ELR (cell line): ENCODE measurements at places on chromosomes 5 and 9.

- peak; percentile 19 for DNase-seq
Observed at GRCh38 chr5:170554521-170555267, 50.9 kb downstream of the KCNIP1 start.

DNA sequence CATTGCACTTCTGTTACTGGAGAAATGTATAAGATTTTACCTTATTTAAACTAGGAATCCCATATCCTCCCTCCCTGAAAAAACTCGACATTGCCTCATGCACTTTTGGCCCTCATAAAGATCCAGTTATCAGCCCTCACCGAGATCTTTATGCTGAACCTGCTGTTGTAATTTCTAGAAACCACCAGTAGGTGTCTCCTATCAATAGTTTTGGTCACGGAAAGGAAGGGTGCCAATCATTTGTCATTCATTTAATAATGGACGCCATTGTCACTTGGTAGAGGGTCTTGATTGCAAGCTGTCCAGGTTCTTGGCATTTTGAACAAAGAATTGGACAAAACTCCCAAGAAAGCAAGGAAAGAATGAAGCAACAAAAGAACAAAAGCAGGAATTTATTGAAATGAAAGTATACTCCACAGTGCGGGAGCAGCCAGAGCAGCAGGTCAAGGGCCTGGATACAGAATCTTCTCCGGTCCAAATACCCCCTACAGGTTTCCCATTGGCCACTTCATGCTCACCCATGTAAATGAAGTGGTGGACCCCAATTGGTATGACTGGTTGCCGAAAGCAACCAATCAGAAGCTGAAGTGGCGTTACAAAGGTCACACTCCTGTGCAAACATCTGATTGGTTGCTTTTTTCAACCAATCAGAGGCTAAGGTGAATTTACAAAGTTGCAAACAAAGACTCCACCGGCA is 524.3 kb downstream of the PSAT1 start:
- DNase-seq = peak; percentile 67

DNA sequence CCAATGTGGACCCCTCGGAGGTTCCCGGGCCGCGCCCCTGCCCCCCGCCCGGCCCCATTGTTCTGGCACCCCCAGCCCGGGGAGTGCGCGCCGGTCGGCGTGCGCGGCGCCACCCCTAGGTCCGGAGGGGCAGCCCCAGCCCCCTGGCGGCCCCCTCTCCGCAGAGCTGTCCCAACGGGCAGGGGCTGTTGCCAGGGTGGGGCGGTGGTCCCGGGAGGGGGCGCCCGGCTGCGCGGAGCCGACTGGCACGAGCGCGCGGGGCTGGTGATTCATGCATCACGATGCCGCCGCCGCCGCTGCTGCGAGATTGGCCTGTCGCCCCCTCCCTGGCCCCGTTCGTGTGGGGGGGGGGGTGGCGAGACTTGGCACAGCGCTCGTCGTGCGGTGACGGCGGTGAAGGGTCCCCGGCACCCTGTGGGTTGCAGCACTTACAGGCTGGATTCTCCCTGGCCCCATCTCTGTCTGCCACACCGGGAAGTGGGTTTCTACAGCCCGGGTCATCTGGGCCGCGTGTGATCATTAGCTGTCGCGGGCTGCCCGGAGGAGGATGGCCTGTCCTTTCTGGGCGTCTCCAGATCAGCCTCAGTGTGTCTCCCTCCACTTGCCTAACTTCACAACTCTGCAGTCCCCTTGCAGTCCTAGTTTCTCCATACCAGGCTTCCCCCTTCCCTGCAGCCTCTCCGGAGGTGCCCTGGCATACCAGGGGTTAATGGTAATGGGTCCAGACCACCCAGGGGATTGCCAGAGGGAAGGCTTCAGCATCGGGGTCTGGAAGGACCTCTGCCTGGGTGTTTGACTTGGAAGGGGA is 858 bp downstream of the NCS1 start:
- DNase-seq = peak; percentile 60

DNA sequence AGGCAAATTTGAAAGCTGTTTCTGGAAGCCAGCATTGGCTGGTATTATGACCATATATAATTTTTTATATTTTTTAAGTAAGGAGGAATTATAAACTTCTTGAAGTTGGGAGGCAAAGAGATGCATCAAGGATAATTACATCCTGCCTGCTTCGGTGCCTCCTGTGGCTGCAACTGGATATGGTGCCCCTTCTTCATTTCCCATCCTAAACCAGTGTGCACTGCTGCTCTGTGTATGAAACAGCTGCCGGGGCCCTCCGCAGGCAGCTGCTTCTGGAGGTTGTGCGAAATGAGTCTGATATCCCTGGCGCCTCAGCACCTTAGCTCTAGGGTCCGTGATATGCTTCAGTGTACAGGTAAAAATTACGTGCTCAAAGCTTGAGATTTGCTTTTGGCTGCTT is 304.2 kb downstream of the ENC1 start:
- peak; percentile 35 for DNase-seq

DNA sequence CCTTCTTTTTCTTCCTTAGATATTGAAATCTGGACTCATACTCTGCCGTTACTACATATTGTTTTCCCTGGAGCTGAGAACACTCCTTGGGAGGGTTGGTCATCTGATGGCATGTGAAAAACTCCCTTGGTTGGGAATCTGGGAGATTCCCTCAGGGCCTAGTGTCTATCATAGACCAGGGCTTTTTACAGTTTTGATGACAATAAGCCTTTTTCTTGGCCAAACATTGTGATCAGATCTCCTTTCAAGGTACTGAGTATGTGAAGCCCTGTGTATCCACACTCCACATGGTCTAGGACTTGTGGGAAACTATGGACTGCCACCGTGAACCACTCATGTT is 32.9 kb downstream of the TMEM252 start:
- no peak for DNase-seq

- peak; percentile 86 for DNase-seq
Observed at GRCh38 chr5:171450423-171451331, 31.2 kb downstream of the FGF18 start.

DNA sequence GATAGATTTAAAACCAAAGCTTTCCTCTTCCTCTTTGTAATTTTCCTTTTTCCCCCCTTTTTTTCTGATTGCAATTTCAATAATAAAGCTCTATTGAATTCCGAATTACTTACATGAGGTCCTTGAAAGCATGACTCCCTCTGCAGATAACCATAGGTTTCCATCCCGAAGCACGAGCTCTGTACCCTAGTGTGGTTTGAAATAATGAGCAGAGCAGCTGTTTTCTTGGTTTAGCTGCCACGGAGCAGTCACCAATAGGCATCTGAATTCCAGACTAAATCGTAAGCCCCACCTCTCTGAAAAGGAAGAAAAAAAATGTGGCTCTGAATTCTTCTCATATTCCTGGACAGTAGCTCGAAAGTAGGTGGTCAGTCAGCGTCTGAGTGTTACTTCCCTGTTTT is 18.5 kb upstream of the GNE start:
- peak; percentile 87 for DNase-seq

DNA sequence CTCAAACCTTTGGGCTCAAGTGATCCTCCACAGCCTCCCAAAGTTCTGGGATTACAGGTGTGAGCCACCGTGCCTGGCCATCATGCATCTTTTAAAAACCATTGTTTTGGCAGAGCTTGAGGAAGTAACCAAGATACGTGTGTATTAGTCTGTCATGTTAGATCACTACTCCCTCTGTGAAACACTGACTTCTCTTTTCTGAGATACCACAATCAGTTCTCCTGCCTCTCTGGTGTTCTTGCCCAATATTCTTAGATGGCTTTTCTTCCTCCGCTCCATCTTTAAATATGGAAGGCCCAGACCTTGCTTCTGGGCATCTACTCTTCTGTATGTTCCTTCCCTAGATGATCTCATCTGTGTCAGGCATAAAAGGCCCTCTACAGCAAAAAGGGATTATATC is 14.2 kb upstream of the CCNB1 start:
- DNase-seq = no peak

DNA sequence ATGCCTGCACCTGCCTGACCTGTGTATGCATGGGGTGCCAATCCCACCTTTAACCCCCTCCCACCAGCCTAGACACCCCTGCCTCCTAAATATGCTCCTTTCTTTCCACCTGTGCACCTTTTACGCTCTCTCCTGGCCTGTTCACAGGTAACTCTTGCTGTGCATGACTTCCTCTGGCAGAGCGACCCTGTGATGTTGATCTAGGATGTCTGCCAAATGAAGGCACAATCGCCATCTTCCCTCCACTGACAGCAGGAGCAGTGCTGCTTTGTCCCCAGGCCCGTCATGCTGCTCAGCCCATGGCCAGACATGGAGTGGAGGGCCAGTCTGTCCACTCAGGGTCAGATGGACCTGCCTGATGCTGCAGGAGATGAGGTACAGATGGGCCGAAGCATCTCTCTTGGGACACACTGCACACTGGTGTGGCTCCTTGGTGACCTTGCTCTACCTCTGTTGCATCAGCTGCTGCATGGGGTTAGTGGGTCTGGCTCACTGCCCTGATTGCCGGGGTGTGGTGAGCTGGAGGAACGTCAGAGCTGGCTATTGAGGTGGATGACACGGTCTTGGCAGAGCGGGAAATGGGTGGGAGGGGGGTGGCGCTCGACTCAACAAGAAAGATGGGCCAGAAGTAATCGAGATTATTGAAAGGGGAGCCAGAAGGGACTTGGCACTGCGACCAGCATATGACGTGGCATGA is 101.7 kb upstream of the PITX1 start:
- DNase-seq = peak; percentile 60

DNA sequence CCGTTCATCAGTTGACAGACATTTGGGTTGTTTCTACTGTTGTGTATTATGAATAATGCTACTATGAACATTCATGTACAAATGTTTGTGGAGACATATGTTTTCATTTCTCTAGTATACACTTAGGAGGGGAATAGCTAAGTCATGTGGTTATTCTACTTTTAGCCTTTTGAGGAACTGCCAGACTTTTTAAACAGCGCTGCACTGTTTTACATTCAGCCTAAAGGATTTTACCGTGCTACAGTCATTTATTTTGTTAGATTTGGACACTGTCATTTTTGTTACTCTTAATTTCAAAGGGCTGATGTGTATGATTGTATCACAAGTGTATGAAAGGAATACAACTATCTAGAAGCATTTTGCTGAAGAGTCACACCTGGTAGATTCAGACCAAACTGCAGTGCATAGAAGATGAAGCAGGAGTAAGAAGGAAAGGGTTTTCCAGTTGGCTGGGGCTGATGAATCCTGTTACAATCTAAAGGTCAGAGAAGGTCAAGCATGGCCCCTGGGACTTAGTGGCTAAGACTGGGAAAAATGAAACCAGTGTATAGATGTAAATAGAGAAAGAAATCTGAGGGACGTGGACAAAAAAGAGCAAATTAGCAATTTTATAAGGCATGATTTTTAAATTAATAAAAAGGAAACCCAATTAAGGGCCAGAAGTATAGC is 509.7 kb downstream of the PSAT1 start:
- no peak for DNase-seq

- no peak for DNase-seq
Observed at GRCh38 chr5:176778921-176779465, 31.4 kb upstream of the UNC5A start.

DNA sequence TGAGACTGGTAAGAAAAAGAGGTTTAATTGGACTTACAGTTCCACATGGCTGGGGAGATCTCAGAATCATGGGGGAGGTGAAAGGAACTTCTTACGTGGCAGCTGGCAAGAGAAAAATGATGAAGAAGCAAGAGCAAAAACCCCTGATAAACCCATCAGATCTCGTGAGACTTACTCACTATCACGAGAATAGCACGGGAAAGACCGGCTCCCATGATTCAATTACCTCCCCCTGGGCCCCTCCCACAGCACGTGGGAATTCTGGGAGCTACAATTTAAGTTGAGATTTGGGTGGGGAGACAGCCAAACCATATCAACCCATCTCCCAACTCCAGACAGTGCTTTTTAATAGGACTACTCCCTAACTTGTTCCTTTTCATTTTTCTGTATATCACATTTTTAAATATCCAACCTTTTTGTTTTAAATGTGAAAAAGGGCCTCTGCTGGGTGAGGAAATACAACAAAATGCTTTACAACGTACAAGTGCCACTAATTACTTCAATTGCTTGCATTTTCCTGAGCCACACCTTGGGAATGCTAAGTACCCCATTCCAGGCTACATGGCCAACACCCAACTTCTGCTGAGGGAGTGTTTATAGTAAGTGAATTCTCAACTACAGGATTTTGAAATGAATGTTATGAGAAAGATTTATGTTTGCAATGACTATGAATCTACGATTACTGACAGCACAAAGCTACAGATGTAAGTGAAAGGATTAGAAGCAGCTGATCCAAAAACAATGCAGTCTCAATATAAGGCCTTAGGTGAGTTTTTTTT is 294.1 kb upstream of the CD180 start:
- DNase-seq = no peak

DNA sequence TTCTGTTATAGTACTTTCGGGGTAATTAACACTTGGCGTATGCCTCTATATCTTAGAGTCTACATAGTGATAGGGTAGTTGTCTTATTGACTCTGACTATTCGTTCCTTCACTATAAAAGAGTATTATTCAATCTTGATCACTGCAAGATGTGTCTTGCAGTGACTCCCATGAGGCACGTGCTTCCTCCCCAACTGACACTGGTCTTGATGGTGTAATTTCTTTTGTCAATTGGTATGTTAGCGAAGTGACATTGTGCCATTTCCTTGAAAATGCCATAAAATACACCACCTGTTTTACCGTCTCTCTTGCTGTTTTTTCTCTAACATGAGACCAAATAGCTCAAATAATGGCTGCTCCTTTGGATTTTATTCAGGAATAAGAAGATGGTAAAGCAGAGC is 1314.1 kb upstream of the CDH6 start:
- no peak for DNase-seq

DNA sequence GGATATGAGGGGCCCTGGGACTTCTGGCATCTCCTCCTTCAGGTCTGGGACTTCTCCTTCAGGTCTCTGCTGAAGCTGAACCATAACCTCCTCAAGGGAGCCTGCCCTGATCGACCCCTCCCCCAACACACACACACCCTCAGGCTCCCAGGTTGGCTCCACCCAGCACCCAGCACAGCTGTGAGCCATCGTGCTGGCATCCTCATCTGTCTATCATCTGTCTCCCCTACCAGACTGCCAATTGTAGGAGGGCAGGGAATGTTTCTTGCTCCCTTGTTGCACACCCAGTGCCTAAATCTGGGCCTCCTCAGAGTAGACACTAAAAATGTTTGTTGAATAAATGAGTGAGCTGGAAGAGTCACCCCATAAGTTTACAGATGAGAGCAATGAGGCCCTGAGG is 71.4 kb downstream of the LRSAM1 start:
- DNase-seq = peak; percentile 80

- no peak for DNase-seq
Observed at GRCh38 chr5:151077967-151078366, 2.9 kb downstream of the TNIP1 start.

DNA sequence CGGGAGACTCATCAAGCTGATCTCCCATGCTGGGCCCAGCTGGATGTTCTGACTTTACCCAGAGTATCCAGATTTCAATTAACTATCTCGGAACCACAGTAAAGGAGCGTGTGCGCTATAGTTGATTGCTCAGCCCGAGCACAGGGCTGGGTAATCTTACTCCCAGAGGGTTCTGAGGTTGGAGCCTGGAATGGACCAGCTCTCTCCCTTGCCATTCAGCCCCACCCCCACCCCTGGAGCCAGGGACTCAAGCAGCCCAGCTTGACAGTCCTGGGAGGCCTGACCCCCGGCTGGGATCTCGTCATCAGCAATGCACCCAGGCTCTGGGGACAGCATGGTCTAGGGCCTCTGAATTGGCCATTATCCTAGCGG is 23.7 kb upstream of the PTGES start:
- DNase-seq = no peak

- DNase-seq = no peak
Observed at GRCh38 chr5:170805666-170806065, 22.1 kb downstream of the GABRP start.

GRCh38 chr9:4180907-4181605 is 118.8 kb downstream of the GLIS3 start:
- DNase-seq = no peak

- no peak for DNase-seq
Observed at GRCh38 chr5:3118340-3118739, 366.9 kb upstream of the IRX2 start.
